SW 1271 (cell line): ENCODE measurements at places on chromosomes 1 and 21.

GRCh38 chr1:241799416-241799815 is 48.6 kb upstream of the EXO1 start:
- DNase-seq, result no peak

DNA sequence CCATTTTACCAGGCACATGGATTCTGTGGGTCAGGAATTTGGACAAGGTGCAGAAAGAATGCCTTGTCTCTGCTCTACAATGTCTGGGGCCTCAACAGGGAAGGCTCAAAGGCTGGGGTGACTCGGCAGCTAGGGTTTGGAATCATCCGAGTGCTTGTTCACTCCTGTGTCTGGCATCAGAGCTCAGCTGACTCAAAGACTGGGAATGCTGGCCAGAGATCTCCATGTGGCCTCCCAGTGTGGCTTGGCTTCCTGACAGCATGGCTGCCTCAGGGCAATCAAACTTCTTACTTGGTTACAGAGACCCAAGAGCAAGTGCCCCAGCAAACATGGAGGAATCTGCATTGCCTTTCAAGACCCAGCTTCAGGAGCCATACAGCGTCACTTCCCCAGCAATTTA is 110.5 kb downstream of the TOMM20 start:
- peak; percentile 13 for DNase-seq

DNA sequence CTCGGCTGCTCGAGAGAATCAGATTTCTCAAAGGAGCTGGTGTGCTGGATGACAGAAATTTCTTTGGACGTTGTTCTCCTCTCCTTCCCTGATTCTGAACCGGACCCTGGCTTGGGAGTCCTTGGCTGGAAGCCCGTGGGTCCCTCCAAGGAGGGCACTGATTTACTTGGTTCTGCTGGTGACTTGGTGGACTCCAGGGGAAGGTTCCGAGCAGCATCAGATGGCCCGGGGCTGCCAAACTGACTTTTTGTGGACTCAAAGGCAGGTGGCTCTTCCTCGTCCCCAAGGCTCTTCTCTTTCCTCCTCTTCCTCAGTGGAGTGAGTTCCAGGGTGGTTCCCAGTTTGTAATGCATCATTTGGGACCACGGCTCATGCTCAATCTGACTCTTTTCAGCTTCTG is 97.9 kb upstream of the EDN2 start:
- DNase-seq, result no peak

- no peak for DNase-seq
Measured at GRCh38 chr1:202958544-202959275, 598 bp upstream of the ADIPOR1 start.

GRCh38 chr1:170669107-170669445 is 5.1 kb downstream of the PRRX1 start:
- DNase-seq, result no peak

- no peak for DNase-seq
Measured at GRCh38 chr1:240877605-240878004, 265.6 kb upstream of the GREM2 start.

DNA sequence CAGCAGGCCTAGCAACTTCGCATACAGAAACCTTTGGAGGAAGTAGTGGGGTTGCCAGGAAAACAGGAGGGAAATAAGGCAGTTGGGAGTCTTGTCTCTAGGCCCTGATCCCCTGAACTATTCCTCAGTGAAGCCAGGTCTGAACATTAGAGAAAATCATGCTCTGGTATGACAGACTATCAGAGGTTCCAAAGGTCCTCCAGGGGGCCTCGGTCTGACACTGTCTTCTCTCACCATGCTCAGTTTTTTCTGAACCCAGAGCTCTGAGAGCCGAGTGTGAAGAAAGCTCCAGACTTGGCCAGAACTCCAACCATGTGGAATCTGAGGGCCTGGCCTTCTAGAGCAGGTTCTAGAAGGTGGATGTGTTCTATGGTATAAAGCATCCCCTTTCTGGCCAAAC is 4.0 kb downstream of the TOMM40L start:
- DNase-seq, result no peak
